ENCODE measurements at places on chromosomes 7 and 10. TPM values are rescaled to one million over a fixed set of nuclear protein-coding genes. Genes with fewer than 3 reads are reported as not detected.

MUC12 gene
- not detected for total RNA-seq

ITGA8 gene
- total RNA-seq, result not detected

STAMBPL1 gene
- total RNA-seq, result 6.4 TPM

C10orf67 gene
- not detected for total RNA-seq

ZNF425 gene
- total RNA-seq, result 0.73 TPM

MYL10 gene
- total RNA-seq, result not detected

Data from pulmonary artery endothelial cell (primary cell).